PC-9 (cell line): ENCODE measurements at places on chromosomes 3 and 15.

DNA sequence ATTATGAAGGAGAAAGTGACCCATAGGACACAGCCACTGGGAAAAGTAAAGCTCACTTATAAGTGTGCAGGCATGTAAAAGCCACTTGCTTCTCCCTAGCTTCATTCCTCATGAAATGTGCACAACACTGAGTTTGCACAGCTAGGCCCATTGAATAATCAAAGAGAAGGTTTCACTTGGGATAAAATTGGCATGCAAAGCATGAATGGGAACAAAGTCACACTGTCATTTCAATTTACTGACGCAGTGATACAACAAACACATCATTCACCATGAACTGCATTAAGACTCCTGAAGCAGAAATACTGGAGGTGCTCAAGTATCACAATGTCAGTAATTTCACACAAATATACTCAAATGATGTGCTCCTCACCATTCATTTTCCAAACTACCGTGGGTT is 61.1 kb downstream of the KCNMB2 start:
- no peak overlapping the region for H3K4me3 ChIP-seq
- no peak overlapping the region for H3K27ac ChIP-seq
- H3K36me3 ChIP-seq: no peaks in the 10 kb centered on the region
- H3K27me3 ChIP-seq: no peaks in the 10 kb centered on the region
- no peaks in the 10 kb centered on the region for H3K4me1 ChIP-seq

DNA sequence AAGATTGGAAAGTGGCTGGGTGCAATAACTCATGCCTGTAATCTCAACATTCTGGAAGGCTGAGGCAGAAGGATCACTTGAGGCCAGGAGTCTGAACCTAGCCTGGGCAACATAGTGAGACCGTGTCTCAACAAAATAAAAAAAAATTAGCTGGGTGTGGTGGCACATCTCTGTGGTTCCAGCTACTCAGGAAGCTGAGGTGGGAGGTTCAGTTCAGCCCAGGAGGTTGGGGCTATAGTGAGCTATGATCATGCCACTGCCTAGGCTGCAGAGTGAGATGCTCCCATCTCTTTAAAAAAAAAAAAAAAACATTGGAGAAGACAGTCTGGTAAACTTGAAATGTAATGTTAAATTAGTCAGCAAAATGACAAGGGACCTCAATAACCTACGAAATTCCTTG is 57.9 kb downstream of the STAG1 start:
- no peaks in the 10 kb centered on the region for H3K36me3 ChIP-seq
- no peaks in the 10 kb centered on the region for H3K4me1 ChIP-seq
- H3K27ac ChIP-seq: no peak overlapping the region
- H3K27me3 ChIP-seq: no peaks in the 10 kb centered on the region
- DNase-seq: no peak

DNA sequence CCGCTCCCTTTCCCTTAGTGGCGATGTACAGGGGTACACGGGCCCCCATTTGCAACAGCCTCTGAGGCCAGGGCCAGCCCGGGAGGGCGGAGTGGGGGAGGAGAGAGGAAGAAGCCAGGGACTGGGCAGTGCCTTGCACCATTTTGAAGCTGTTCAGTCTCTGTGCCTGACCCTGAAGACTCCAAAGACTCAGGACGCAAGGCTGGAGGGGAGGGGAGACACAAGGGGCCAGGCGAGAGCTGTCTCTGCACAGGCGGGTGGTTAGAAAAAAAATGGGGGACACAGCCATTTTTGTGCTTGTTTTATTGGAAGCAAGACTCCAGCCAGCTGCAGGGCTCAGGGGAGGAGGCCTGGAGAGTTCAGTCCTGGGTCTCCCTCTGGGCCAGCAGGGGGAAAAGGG is 1.6 kb downstream of the RPP25 start:
- H3K4me3 ChIP-seq: peak overlapping the region; percentile 92
- peaks cover 30% of the 10 kb centered on the region for H3K4me1 ChIP-seq
- no peak for DNase-seq
- no peaks in the 10 kb centered on the region for H3K27me3 ChIP-seq

- no peak overlapping the region for H3K4me3 ChIP-seq
- no peaks in the 10 kb centered on the region for H3K4me1 ChIP-seq
- no peaks in the 10 kb centered on the region for H3K36me3 ChIP-seq
- no peak overlapping the region for H3K27ac ChIP-seq
- no peak for DNase-seq
Observed at GRCh38 chr3:73848173-73848906, 223.6 kb upstream of the PDZRN3 start.

GRCh38 chr3:30672959-30673358 is 66.6 kb downstream of the TGFBR2 start:
- no peak for DNase-seq
- H3K36me3 ChIP-seq: no peaks in the 10 kb centered on the region
- H3K4me1 ChIP-seq: no peaks in the 10 kb centered on the region
- H3K27ac ChIP-seq: no peak overlapping the region
- H3K27me3 ChIP-seq: no peaks in the 10 kb centered on the region
- no peak overlapping the region for H3K4me3 ChIP-seq

GRCh38 chr3:126568776-126569342 is 10.1 kb upstream of the C3orf22 start:
- no peak overlapping the region for H3K4me3 ChIP-seq
- no peaks in the 10 kb centered on the region for H3K36me3 ChIP-seq
- no peak overlapping the region for H3K27ac ChIP-seq
- H3K27me3 ChIP-seq: peaks cover 10% of the 10 kb centered on the region; the same call in 1 of the 2 replicates

DNA sequence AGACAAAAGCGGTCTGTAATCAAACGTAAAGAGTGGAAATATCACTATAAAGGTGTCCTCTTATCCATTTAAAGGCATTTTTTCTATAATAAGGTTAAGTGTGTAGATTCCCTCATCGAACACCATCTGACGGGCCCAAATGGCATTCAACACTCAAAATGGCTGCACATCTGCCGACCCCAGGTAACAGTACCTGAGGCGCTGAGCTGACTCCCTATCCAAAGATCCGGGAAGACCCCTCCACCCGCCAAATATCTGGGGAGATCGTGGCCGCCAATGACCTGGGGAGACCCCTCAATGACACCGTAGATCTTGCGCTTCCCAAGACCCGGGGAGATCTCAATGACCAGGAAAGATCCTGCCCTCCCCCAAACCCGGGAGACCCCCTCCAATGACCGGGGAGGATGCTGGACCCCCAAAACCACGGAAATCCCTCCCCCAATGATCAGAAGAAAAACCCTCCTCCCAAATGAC is 476 bp downstream of the IP6K2 start:
- H3K4me3 ChIP-seq: peak overlapping the region; percentile 99
- DNase-seq: no peak
- no peaks in the 10 kb centered on the region for H3K27me3 ChIP-seq
- H3K4me1 ChIP-seq: peaks cover 17% of the 10 kb centered on the region
- peak overlapping the region; percentile 53 for H3K27ac ChIP-seq

DNA sequence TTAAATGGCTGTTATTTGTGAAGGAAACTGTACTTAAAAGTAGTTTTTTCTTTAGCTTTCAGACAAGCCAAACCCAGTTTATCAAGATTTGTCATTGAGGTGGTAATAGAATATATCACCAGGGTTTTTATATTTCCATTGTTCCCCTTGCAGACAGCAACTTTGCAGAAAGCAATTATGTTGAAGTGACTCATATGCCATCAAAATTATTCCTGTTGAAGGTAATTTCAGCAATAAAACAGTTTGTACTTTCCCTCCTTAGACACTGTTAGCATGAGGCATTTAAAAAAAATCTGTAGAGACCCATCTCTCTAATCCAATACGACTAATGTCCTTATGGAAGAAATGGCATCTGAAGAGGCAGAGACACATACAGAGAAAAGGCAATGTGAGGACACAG is 219.0 kb downstream of the NFKBIZ start:
- no peaks in the 10 kb centered on the region for H3K27me3 ChIP-seq
- H3K4me1 ChIP-seq: no peaks in the 10 kb centered on the region
- H3K4me3 ChIP-seq: no peak overlapping the region

DNA sequence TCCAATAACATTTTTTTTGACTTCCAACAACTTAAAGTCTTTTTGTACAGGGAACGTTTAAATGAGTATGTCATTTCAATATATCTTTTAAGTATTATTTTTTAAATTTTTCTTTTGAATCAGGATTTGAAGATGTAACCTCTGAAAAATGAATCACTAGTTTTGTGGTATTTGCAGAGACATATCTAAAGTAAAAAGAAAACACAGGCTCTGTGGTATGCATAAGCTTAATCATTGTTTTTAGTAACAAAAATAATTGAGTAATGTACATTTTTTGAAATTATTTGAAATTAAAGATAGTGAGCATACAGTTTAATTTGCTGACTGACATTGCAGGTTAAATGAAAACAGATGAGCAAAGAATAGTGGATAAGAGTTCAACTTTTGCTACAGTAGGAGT is 531.3 kb downstream of the ROBO1 start:
- H3K27ac ChIP-seq: no peak overlapping the region
- no peaks in the 10 kb centered on the region for H3K4me1 ChIP-seq
- H3K36me3 ChIP-seq: no peaks in the 10 kb centered on the region
- no peak overlapping the region for H3K4me3 ChIP-seq

DNA sequence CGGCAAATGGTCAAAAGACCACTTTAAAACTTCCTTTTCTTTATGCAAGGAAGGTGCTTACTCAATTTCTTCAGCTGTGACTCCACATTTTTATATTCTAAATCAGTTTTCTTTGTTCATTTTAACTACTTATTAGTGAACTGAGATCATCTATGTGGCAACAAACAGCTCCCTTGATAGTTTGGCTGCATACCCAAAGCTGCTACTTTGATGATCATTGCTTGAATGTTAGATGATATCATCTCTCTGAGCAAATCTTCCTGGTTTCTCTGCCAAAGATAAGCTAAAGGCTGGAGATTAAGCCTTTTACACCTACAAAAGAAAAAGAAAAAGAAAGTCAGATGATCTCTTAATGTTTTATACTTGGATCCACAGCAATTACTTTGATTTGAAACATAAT is 95.5 kb downstream of the DPH6 start:
- H3K4me1 ChIP-seq: no peaks in the 10 kb centered on the region
- H3K27me3 ChIP-seq: no peaks in the 10 kb centered on the region
- H3K27ac ChIP-seq: no peak overlapping the region
- H3K36me3 ChIP-seq: no peaks in the 10 kb centered on the region

GRCh38 chr15:69457304-69458280 is 5.0 kb downstream of the RPLP1 start:
- DNase-seq: peak; percentile 45
- H3K27me3 ChIP-seq: no peaks in the 10 kb centered on the region

- H3K36me3 ChIP-seq: no peaks in the 10 kb centered on the region
- H3K27ac ChIP-seq: no peak overlapping the region
Observed at GRCh38 chr15:94793641-94794040, 562.3 kb downstream of the MCTP2 start.

GRCh38 chr3:64915778-64916177 is 228.0 kb upstream of the ADAMTS9 start:
- DNase-seq: no peak
- no peak overlapping the region for H3K4me3 ChIP-seq
- H3K4me1 ChIP-seq: peaks cover 12% of the 10 kb centered on the region
- H3K27ac ChIP-seq: peak overlapping the region; percentile 37

- DNase-seq: no peak
- no peaks in the 10 kb centered on the region for H3K4me1 ChIP-seq
- no peak overlapping the region for H3K27ac ChIP-seq
Observed at GRCh38 chr15:52422001-52422400, 106.7 kb downstream of the MYO5A start.

DNA sequence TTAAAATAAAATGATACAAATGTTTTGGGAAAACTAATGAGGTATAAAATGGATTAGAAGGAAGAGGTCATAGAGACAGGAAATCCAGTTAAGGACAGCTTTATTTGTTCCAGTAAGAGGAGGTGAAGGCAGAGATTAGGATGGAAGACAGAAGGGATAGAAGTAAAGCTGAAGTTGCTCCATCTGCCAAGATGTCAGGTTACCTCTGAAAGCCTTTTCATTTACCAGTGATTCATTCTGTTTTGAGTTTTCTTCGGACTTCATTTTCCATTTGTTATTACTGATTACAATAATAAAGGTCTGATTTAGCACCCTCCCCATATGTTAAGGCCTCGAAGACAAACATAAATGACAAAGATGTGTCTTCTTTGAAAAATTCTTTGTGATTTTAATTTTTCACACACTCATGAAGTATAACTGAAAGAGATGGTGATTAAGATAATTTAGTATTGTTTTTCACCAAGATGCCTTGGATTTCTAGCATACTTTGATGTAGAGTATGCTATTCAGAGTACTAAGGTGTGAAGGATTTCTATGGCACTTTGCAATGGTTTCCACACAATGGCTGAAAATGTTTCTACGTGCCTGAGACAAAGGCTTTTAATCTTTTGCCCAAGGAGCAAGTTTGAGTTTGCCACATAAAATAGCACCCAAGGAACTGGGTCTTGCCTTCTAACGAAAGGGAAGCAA is 75.4 kb upstream of the PLAAT1 start:
- H3K4me3 ChIP-seq: no peak overlapping the region
- H3K4me1 ChIP-seq: no peaks in the 10 kb centered on the region
- H3K27ac ChIP-seq: no peak overlapping the region
- no peak for DNase-seq

DNA sequence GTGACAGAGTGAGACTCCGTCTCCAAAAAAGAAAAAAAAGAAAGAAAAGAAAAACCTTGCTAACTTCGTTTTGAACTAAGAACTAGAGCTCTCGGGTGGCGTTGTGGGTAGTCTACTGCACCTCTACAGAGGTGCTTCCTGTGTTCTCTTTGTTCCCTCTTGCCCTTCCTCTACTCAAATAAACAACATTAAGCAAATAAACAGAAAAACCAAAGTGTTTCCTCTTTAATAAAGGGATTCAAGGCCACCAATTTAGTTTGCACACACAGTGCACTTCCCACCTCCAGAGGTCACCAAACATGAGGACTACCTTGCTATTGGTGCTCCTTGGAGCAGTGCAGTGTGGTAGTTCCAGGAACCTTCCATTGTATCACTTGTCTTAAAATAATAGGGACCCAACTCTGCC is 354.2 kb upstream of the TBL1XR1 start:
- DNase-seq: no peak
- no peak overlapping the region for H3K27ac ChIP-seq
- peaks cover 8% of the 10 kb centered on the region; the same call in 1 of the 2 replicates for H3K4me1 ChIP-seq
- no peak overlapping the region for H3K4me3 ChIP-seq
- no peaks in the 10 kb centered on the region for H3K27me3 ChIP-seq

DNA sequence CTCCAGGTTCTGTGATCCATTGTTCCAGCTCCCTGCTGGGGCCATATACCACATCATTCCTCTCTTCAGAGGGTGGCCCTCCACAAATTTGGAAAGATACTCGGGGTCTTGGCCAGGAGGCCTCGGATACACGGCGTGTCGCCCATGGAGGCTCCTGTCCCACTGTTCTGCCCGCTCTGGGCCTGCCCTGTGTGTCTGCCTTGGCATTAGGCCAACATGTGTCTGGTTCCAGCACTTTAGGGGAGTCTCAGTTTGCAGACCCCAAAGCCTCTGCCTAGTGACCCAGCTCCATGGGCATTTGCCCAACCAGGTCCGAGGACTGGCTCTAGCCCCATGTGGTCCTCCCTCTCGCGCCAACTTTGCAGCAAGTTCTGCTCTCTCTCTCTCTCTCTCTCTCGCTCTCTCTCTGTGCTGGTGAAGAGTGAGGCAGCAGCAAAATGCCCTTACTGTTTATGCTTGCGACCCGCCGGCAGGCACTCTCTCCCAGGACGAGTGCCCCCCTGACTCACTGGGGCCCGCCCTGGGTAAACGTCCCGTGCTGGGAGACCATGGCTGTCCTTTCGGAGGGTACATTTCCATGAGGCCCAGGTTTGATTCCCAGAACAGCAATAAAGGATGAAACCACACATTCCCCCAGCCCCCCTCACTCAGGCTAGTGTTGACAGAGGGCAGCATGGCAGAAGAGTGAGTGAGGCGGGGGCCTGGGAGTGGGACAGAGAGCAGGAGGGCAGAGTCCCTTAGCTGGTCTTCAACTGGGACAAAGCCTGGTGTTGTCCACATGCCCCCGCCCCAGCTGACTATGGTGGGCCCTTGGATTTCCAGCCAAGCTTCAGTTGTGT is 77.9 kb downstream of the ISG20 start:
- no peaks in the 10 kb centered on the region for H3K36me3 ChIP-seq
- no peak overlapping the region for H3K4me3 ChIP-seq
- peaks cover 88% of the 10 kb centered on the region for H3K27me3 ChIP-seq
- H3K4me1 ChIP-seq: no peaks in the 10 kb centered on the region
